ENCODE measurements at places on chromosomes 7 and 10.

DNA sequence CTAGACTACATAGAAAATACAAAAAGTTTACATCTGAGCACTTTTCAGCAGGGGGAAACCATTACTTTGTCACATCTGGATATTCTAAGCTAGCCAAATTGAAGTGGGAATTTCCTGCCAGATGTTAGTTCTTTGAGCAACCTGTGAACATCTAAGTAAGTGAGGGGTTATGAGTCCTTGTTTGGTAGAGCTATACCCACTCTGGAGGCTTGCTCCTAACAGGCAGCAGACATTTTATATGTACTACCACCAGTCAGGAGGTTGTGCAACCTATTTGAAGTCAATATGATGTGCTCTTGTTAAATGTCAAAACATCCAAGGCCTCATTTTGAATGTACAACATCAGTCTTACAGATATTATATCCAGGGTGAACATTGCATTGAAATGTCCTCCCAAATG, 143.3 kb upstream of the KAT6B start:
- DNase-seq, result no peak

DNA sequence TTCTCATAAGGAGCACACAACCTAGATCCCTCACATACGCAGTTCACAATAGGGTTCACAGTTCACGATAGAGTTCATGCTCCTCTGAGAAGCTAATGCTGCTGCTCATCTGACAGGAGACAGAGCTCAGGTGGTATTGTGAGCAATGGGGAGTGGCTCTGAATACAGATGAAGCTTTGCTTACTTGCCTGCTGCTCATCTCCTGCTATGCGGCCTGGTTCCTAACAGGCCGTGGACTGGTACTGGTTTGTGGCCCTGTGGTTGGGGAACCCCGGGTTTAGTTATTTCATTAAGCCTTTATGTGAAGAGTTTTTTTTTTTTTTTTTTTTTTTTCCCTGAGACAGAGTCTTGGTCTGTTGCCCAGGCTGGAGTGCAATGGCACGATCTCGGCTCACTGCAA, 19.4 kb downstream of the SLK start:
- DNase-seq, result no peak

- DNase-seq, result no peak
Observed at GRCh38 chr10:112395809-112396530, 22.1 kb downstream of the ACSL5 start.

DNA sequence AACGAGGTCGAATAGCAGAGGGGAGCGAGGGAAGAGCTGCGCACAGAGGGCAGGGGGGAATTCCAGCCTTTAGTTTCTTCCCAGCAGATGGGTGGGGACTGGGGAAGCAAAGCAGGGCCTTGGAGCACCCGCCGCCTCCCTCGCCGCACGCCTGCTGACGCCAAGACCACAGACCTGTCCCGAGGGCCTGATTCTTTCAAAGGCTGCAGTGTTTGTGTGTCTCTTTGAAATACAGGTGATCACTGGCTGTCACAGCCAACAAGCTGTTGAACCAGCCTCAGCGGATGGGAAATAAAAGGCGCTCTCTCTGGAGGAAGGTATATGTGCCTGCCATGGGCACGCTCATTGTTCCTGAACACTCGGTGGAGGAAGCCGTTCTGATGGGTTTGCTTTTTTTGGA, 119.3 kb downstream of the FAM53B start:
- peak; percentile 66 for DNase-seq

DNA sequence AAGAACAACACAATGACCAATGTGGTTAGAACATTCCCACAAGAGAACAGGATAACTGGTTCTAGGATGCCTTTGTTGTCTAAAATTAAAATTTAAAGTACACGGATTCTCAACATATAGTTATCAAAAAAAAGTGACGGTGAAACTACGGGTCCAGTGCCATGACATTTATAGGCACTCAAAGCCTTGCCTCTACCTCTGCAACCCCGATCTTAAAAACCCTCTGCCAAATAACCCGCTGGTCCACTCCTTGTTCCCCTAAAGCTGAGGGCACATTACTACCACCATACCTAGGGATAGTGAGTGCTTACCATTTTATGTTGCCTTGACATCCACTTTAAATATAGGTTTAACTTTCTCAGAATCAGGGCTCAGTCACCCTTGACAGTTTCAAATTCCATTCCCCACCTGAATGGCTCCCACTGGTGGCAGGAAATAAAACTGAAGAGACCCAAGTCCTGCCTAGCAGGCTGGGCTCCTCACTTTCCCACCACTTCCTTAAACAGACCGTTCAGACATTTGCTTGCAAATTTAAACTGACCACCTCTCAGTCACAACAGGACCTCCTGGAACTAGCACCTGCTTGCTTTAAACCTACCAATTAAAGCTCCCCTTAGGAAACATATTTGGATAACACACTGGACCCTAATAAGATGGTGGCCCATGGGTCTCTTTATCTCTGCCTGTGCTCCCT, 169.9 kb upstream of the ASAH2 start:
- peak; percentile 22 for DNase-seq

GRCh38 chr10:87545783-87546182, 41.1 kb downstream of the MINPP1 start:
- no peak for DNase-seq

DNA sequence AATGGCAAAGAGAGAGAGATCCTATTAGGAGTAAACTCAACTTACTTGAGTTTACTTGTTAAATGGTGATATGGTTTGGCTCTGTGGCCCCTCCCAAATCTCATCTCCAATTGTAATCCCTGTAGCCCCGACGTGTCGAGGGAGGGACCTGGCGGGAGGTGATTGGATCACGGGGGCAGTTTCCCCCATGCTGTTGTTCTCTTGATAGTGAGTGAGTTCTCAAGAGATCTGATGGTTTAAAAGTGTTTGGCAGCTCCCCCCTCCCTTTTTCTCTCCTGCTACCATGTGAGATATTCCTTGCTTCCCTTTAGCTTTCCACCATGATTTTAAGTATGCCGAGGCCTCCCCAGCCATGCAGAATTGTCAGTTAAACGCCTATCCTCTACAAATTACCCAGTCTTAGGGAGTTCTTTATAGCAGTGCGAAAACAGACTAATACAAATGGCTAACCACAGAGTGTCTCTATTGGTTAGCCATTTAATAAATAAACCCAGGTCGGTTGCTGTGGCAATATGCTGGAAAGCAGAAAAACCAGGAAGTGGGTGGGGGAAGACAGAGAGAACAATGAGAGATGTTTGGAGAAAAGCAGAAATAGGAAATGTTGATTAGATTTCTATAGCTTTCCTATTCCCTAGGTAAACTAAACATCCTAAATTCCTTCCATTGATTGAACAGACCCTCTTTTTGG, 3.0 kb upstream of the STMP1 start:
- no peak for DNase-seq

GRCh38 chr10:7107285-7107684, 303.5 kb downstream of the SFMBT2 start:
- DNase-seq, result no peak

GRCh38 chr10:73591935-73592699, 975 bp upstream of the USP54 start:
- DNase-seq, result peak; percentile 43

- no peak for DNase-seq
Observed at GRCh38 chr7:26709210-26709990, 155.0 kb downstream of the SKAP2 start.

- no peak for DNase-seq
Observed at GRCh38 chr10:88256013-88256680, 327.0 kb downstream of the RNLS start.

DNA sequence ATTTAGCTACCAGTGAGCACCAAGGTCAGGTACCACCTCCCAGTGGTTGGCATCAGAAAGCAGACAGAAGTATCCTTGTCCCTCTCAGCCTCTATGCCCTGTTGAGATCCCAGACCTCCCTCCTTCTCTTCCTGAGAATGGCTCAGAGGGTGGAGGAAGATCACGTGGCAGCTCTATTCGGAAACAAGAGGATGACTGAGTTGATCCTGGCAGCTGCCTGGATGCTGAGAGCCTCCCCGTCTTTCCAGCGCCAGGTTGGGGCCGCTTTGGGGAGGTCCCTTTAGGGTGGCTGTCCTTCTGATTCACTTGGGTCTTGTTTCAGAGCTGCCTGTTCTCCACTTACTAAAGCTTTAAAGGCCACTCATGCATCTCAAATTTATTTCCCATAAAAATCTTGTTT, 36.9 kb upstream of the NPFFR1 start:
- no peak for DNase-seq

Data from NCI-H526 (cell line).